ENCODE measurements at places on chromosomes 4 and X.

- no peak for DNase-seq
These were observed 55.1 kb downstream of the SH3RF1 start for GRCh38 chr4:169215656-169216055.

DNA sequence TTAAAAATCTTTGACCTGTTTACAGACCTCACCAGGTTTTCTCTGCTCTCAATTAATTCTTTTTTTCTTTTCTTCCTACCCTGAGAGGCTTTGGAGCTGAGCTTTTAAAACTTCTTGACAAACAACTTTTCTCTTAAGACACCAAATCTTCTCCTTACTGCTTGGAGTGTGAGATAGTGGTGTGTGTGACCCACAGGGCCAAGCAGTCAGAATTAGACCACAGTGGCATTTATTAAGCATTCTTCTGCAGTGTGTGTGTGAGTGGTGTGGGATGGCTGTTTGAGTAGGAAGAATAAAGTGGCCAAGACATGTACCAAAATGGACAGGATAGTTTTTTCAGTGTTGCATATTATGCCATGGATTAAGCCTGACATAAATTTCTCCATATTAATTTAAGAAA is 665.1 kb downstream of the RAPGEF2 start:
- no peak for DNase-seq

DNA sequence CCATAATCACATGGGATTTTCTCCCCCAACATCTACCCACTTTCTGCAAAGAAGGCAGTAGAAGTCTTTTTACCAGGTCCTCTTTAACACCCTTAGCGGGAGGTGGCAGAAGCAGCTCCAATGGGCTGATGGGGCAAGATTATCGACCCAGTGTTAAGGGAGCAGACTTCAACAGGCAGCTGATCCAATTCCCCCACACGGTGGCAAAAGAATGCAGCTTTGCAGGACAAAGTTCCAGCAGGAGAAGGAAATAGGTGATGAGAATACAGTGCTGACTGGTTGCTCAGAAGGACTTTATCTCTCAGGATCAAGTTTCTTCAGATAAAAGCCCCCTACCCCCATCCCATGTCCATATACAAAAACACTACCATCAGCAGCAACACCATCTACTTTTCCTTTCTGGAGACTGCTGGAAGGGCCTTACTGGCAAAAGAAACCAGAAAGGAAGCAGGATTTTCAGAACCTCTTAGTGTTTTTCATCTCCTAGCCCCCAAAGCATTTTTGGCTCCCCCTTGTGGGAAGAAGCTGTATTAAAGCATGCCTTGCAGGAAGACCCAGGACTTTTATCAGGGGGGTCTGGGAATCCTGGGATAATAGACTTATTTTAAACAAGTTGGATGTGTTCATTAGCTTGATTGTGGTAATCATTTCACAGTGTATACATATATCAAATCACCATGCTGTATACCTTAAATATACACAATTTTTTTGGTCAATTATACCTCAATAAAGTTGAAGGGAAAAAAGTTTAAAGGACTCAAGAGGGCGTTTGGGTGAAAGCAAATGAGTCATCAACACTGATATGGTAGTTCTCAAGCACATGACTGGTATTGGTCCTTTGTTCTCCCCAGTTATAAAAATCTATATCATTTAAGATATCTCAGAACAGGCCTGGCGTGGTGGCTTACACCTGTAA is 146.4 kb downstream of the GPC3 start:
- no peak for DNase-seq

- no peak for DNase-seq
These were observed 28.5 kb downstream of the GBA3 start for GRCh38 chr4:22721204-22721603.
